ENCODE measurements at places on chromosomes 1 and 21.

DNA sequence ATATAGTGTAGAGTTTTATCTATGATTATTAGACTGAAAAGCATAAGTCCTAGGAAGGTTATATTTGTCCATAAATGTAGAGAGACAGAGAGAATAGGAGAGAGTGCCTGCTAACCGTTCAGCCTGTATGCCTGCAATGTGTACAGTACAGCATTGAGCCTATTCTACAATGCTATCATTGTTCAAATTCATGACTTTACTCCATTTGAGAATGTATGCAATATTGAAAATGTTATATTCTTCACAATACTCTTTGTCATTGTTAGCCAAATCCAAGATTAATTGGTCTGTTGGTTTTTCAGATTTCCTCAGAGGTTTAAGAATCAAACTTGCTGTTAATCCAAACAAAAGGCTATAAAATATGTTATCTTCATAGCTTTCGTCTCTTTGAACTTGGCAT, 585.2 kb upstream of the B3GALT2 start:
- DNase-seq = no peak

GRCh38 chr1:196609370-196609737, 1.1 kb upstream of the KCNT2 start:
- no peak for DNase-seq

GRCh38 chr1:214295934-214296333, 15.0 kb downstream of the SMYD2 start:
- DNase-seq = no peak

GRCh38 chr1:185257950-185258208, 59.2 kb downstream of the IVNS1ABP start:
- DNase-seq = no peak

- DNase-seq = no peak
These were observed 4.2 kb downstream of the ADCY10 start for GRCh38 chr1:167909691-167910180.

GRCh38 chr1:74681001-74681400, 7.4 kb upstream of the ERICH3 start:
- DNase-seq = no peak

DNA sequence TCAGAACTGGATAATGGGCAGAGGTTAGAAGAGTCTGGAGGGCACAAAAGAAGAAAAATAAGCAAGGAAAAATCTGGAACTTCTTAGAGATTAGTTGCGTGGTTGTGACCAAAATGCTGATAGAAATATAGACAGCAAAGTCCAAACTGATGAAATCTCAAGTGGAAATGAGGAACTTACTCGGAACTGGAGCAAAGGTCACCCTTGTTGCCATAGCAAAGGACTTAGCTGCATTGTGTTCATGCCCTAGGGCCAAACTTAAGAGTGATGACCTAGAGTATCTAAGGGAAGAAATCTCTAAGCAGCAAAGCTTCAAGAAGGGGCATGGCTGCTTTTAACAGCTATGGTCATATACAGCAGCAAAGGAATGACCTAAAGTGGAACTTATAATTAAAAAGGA, 180.0 kb downstream of the TTLL7 start:
- DNase-seq = no peak

All from keratinocyte (primary cell).